Left ventricle myocardium inferior (tissue), 1 donor: ENCODE measurements at places on chromosomes 5 and 9. TPM values are rescaled to one million over a fixed set of nuclear protein-coding genes. Genes with fewer than 3 reads are reported as not detected.

The ZNF300 gene
- total RNA-seq, result 1.1 TPM

The MYMK gene
- total RNA-seq, result not detected

The OR1J2 gene
- not detected for total RNA-seq

- H3K27ac ChIP-seq, result peak overlapping the region; percentile 44
- no peaks in the 10 kb centered on the region for H3K36me3 ChIP-seq
- DNase-seq, result peak; percentile 16
- peaks cover 10% of the 10 kb centered on the region for H3K4me1 ChIP-seq
- H3K4me3 ChIP-seq, result no peak overlapping the region
Observed at GRCh38 chr5:79075646-79076426, 6.3 kb downstream of the BHMT2 start.

DNA sequence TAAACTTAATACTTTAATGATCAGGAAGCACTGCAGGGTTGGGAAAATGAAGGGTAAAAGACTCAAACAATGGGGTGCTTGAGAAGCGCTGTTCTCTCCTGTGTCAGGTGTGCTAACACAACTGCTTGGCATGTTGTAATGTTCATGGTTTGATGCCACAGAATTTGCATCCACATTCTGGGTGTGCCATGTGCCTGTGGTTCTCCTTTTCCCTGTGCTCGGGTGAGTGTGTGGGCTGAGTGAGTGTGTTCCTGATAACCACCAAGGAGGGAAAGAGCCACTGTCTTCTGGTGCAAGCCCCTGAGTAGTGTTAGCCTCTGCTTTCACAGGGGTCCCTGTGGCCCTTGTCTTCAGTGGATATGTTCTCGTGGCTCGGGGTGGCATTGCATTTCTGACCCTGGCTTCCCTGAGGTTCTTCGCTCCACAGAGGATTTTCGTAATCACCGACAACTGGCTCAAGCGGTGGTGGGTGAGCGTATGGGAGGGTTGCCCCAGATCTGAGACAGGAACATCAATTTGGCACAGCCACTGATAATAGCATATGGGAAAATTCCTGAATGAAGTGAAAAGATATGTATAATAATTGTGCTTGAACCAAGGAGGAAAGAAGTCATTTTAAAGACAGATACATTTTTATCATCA is 102.0 kb downstream of the MVB12B start:
- H3K4me3 ChIP-seq, result no peak overlapping the region
- H3K27ac ChIP-seq, result no peak overlapping the region
- no peak for DNase-seq
- peaks cover under 1% of the 10 kb centered on the region for H3K4me1 ChIP-seq

- no peak for DNase-seq
- no peak overlapping the region for H3K4me3 ChIP-seq
- H3K27ac ChIP-seq, result no peak overlapping the region
- H3K4me1 ChIP-seq, result no peaks in the 10 kb centered on the region
- H3K36me3 ChIP-seq, result no peaks in the 10 kb centered on the region
Observed at GRCh38 chr5:61790678-61791077, 458.6 kb downstream of the ZSWIM6 start.

DNA sequence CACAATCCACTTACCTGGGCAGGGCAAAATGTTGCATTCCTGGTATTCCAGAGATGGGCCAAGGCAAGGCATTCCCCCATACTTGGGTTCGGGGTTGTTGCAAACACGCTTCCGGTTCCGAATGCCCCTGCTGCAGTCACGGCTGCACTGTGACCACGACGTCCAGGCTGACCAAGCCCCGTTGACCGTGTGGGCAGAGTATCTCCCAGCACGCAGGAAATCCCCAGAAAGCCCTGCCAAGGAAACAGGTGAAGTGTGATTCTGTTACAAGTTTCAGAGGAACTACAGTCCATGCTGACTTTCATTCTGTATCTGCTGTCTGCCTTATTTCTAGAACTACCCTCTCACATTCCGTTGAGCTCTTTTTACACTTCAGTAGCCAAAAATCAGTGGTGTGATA is 483.0 kb downstream of the SEMA5A start:
- no peak for DNase-seq
- H3K36me3 ChIP-seq, result peaks cover 31% of the 10 kb centered on the region
- no peak overlapping the region for H3K4me3 ChIP-seq
- H3K27me3 ChIP-seq, result no peaks in the 10 kb centered on the region
- no peak overlapping the region for H3K27ac ChIP-seq
- H3K4me1 ChIP-seq, result peaks cover 16% of the 10 kb centered on the region

DNA sequence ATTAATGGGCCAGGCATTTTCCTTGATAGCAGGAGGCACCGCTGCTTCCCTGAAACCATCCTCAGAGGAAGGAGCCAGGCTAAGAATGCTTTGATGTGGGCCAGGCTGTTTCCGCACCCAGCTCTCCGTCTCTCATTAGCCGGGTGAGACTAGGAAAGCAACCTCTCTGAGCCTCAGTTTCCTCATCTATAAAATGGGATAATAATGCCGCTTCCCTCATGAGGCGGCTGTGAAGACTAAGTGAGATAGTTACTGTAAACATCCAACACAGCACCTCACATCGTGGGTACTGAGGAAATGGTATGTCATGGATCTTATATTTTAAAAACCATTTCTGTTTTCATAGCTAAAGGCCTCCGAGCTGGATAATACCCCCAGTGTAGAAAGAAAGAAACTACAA is 46.5 kb downstream of the NEK6 start:
- H3K4me1 ChIP-seq, result peaks cover 9% of the 10 kb centered on the region
- no peak overlapping the region for H3K4me3 ChIP-seq
- H3K27ac ChIP-seq, result no peak overlapping the region
- no peak for DNase-seq
- no peaks in the 10 kb centered on the region for H3K36me3 ChIP-seq

DNA sequence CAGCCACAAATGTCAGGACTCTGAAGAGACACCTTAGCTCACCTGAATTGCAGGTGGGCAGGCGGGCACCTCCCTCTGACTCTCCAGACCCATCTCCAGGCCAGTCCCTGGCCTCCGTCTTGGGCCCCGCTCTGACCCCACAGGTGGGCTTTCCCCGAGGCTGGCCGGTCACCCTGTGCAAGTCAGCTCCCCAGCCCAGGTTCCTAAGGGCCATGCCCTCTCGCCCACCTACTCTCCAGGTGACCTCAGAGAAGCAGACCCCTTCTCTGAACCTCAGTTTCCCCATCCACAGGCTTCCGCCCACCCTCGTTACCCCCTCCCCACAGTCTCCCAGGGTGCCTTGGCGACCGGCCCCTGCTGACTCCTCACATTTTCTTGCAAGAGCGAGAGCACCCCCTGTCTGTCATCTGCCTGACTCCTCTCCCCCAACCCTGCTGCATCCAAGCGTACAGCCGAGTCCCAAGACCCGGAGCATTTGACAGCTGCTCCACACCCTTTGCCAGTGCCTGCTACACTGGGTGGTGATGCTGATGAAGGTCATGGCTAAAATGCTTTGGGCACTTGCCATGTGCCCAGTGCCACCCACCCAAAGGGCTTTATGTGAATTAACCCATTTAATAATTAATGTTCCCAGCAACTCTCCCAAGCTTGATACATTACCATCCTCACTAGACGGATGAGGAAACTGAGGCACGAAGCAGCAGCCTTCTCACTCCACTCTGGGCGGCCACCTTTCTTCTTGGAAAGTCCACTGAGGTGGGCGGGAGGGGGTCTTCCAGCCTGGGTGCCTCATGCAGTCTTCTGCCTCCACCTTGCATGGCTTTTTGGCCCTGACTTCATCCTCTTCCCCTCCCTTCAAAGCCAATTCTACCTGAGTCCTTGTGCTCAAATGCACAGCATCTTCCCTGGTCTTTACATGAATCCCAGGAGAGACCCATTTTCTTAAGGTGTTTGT is 51.1 kb upstream of the ORM1 start:
- H3K4me3 ChIP-seq, result no peak overlapping the region
- H3K4me1 ChIP-seq, result no peaks in the 10 kb centered on the region
- no peaks in the 10 kb centered on the region for H3K36me3 ChIP-seq
- H3K27me3 ChIP-seq, result no peaks in the 10 kb centered on the region
- H3K27ac ChIP-seq, result no peak overlapping the region

- no peaks in the 10 kb centered on the region for H3K36me3 ChIP-seq
- no peaks in the 10 kb centered on the region for H3K27me3 ChIP-seq
- no peak overlapping the region for H3K27ac ChIP-seq
- peaks cover 25% of the 10 kb centered on the region for H3K4me1 ChIP-seq
Observed at GRCh38 chr5:56346741-56347535, 113.8 kb upstream of the ANKRD55 start.

GRCh38 chr5:135220394-135221186 is 178.4 kb downstream of the MACROH2A1 start:
- no peak overlapping the region for H3K27ac ChIP-seq
- no peak for DNase-seq
- H3K4me1 ChIP-seq, result no peaks in the 10 kb centered on the region
- no peaks in the 10 kb centered on the region for H3K36me3 ChIP-seq

GRCh38 chr9:114126247-114127060 is 27.4 kb upstream of the KIF12 start:
- no peak overlapping the region for H3K27ac ChIP-seq
- no peak for DNase-seq
- H3K27me3 ChIP-seq, result no peaks in the 10 kb centered on the region
- H3K36me3 ChIP-seq, result no peaks in the 10 kb centered on the region
- no peak overlapping the region for H3K4me3 ChIP-seq

DNA sequence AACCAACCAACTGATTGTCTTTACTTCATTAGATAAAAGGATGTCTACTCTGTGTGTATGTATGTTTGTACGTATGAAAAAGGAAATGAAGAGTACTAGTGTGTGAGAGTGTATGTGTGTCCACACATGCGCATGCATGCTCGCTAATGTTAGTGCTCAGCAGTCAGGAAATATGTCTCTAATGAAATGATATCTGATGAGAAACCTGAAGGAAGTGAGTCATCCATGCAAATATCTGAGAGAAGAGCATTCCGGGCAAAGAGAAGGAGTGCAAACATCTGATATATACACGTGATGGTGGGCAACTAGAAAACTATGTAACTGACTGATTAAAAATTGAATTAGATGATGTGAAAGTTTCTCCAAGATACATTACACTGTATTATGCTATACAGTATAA is 29.6 kb upstream of the UGCG start:
- no peak for DNase-seq
- H3K36me3 ChIP-seq, result no peaks in the 10 kb centered on the region
